ENCODE measurements at places on chromosomes 11 and 22.

GRCh38 chr11:66567787-66568123 is 651 bp downstream of the CTSF start:
- DNase-seq, result no peak

DNA sequence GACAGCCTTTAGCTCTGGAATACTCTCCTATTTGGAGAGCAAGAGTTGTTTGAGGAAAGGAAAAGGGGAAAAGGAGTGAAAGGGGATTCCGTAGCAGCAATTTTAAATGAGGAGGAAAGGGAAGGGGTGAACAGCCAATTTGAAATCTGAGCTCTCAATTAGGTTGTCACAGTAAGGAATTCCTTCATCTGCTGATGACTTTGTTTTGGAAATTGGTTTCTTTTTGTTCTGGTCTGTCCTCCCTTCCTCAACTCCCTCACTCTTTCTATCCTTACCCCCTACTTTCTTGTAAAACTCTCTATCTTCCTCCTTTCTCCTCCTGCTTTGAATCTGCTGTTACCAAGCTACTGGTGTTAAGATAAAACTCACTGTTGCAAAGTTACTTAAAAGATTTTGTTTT is 1155.6 kb downstream of the DLG2 start:
- DNase-seq, result no peak

- DNase-seq, result no peak
These were observed 438.0 kb downstream of the LUZP2 start for GRCh38 chr11:24934733-24935439.

GRCh38 chr11:130181295-130182272 is 22.0 kb downstream of the ST14 start:
- DNase-seq, result no peak

DNA sequence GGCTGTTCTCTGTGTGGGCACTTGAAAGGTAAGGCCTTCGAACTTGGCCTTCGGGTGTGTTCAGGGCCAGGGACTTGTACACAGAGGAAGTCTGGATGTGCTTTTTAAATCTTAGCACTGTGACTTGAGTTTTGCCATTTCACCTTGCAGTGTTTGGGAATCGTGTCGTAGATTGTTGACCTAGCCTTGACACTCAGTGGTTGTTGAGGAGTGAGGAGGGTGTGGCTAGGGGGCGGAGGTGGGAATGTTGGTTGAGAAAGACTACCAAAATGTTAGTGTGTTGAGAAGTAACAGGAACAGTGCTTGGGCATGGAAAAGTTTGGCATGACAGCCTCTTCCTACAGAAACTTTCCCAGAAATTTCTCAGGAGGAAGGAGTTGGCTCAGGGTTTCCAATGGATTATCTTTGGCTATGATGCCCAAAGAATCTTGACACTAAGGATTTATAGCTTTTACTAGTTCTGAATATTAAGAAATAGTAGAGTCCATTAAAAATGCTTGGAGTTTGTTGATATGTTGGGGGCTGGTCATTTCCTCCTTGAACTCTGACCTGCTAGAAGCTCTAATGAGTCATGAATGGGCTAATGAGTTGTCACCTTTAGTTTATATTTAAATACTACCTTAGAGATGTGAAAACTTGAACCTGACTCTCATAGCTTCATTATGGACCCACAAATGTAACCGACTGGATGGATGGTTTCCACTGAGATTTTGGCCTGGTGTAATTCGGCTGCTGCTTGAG is 40.6 kb downstream of the BARX2 start:
- no peak for DNase-seq

DNA sequence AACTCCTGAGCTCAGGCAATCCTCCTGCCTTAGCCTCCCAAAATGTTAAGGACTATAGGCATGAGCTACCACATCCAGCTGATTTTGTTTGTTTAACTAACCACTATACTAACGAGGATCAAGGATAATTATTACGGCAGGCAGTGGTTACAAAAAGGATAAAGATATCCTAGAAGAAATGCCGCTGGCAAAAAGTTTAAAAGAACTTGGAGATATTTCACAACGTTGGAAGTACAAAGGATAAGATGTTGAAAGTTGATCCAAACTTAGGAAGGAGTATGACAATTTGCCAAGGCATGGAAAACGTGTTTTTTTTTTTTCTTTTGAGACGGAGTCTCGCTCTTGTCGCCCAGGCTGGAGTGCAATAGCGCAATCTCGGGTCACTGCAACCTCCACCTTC is 13.4 kb downstream of the AP5B1 start:
- no peak for DNase-seq

DNA sequence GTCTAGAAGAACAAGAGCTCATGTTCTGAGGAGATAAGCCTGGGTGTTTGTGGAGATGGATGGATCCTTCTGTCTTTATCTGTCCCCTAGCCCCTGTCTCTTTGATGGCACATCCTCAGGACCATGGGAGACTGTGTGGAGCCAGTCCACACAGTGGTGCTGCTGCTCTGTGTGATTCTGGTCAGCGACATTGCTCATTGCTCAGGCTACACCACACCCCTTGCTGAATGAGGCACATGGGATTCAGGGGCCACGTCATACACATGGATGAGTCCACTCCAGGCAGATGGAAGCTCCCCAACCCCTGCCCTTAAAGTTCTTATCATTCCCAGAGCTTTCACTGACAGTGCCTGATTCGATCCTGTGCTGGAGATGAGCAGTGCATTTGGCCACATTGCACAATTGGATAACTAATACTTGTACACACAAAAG is 222.2 kb downstream of the NAV2 start:
- DNase-seq, result no peak

DNA sequence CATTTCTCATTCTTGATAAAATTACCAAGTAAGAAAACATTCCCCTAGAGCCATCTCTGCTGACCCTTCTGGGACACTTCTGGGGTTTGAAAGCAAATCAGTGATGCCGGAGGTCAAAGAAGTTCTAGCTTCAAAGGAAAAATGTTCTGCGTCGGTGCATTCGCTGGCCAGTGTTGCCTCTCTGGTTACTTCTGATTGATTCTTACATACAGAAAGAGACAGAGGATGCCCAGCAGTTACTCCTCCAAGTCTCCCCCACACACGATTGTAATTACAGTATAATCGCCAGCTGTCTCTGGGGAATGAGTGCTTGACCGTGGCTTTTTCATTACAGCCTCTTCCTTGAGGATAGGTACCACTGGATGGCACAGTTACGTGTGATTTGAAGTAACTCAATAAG is 150.9 kb downstream of the SNX19 start:
- no peak for DNase-seq

GRCh38 chr11:101912823-101913284 is 2.0 kb upstream of the CEP126 start:
- no peak for DNase-seq

Measured in activated CD4-positive, alpha-beta memory T cell treated with anti-CD3 and anti-CD28 coated beads, Interleukin-2, amount 10 ng/mL, durations not matched to agents 7 days and 5 days (primary cell).